ENCODE measurements at places on chromosomes 5 and 9.

DNA sequence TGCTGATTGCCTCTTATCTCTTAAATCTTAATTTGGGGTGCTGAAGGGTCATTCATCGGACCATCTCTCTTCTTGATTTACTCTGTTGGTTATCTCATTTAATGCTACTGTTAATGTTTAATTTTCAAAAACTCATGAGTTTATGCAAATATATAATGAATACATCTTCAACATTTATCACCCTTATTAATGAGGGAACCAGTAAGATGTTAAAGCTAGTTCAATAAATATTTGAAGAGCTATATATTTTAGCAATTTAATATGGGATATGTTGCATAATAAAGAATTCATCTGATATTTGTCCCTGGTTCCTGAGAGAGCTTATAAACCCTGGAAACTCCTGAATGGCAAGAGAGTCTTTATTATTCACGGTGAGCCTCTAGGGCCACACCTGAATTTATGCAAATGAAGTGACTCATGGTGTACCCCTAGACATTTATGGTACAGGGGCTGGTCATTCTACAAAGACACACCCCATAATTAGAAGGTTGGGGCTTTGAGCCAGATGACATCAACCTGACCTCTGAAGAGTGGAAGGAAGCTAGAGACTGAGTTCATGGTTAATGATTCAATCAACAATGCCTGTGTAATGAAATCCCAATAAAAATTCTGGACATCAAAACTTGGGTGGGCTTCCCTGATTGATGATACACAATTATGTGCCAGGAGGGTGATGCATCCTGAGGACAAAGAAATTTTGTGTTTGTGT lies 339.5 kb upstream of the ZNF608 start:
- DNase-seq = no peak

- no peak for DNase-seq
Observed at GRCh38 chr9:99004115-99004514, 60.4 kb downstream of the COL15A1 start.

- DNase-seq = no peak
Observed at GRCh38 chr5:88776692-88777091, 106.3 kb downstream of the MEF2C start.

GRCh38 chr5:151079838-151080612 lies 809 bp downstream of the TNIP1 start:
- DNase-seq = no peak

- DNase-seq = no peak
Observed at GRCh38 chr5:43036856-43037635, 3.1 kb downstream of the ANXA2R start.

- no peak for DNase-seq
Observed at GRCh38 chr5:169302491-169303118, 1.7 kb upstream of the SLIT3 start.

- no peak for DNase-seq
Observed at GRCh38 chr5:51832934-51833470, 449.8 kb downstream of the ISL1 start.

GRCh38 chr5:96896806-96897205 lies 20.5 kb downstream of the ERAP2 start:
- peak; percentile 62 for DNase-seq

- DNase-seq = no peak
Observed at GRCh38 chr5:60492958-60493357, 207.0 kb downstream of the DEPDC1B start.

DNA sequence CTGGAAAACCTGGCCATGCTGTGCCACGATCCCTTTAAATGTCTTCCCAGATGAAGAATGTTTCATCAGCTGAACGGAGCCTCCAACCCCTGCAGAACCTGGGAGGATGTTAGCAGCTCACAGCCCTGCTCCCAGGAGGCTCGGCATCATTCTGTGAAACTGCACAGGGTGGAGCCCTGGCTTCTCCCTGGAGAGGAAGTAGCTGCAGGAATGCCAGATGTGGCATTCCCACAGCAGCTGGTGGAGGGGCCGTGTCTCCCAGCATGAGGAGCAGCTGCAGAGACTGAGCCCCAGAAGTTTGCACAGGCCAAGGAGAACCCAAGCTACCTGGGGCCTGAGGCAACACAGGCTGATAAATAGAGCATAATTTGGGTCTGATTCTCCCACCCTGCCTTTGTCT lies 165.8 kb upstream of the MAP3K1 start:
- no peak for DNase-seq

DNA sequence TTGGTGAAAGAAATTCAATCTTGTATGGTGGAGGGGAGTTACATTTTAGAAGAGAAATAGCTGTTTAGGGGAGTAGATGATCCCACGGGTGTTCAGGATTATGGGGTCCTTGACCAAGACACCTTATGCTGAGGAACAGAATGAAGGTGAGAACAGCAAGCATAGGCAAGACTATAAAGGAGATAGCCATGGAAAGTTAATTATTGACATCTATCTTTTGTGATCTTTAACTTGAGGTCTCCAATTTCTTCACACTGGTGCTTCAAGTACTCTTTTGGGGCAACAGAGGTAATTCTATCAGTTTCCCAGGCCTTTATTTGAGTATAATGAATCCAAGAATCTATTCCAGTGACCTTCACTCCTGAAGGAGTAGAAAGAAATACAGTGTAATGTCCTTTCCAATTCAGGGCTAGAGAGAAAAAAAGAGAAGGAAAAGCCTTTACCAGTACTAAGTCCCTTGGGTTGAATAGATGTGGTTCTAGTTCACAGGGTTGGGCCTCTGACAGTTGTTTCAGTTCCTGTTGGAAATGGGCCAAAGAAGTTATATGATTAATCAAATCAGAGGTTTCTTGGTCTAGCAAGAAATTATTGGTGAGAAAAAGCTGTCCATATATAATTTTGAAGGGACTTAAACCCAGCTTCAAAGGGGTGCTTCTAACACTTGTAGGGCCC lies 2104.1 kb upstream of the ACO1 start:
- no peak for DNase-seq

- DNase-seq = no peak
Observed at GRCh38 chr5:169702693-169703481, 65.8 kb downstream of the DOCK2 start.

DNA sequence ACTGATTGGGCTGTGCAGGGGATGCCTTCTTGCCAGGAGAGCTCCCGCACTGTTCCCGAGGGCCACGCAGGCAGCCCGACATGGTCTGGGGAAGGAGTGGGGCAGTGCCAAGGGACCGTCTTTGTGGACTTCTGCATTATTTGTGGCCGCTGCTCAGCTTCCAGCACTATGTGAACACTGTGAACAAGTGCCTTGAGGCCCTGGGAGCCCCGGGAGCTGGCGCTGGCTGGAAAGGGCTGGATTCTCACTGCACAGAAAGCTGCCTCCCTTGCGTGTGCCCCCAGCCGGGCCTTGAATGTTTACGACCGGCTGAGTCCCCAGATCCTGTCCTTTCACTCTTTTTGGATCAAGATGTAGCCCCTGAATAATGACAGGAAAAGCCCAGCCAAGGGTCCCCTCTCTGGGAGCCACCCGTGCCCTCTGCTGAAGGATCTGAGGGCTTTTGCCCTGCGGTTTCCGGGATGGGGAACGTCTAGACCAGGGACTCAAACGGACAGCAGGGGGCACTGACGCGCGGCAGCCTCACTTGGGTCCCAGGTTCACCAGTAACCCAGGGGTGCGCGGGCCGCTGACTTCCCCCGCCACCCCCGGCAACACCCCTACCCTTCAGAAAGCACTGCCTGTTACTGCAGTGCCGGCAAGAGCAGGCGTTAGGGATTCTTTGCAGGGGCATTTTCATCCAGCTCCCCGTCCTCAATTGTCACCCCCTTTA lies 98.9 kb upstream of the FCN2 start:
- DNase-seq = no peak

GRCh38 chr5:103458497-103459040 lies 104.0 kb downstream of the NUDT12 start:
- DNase-seq = no peak

DNA sequence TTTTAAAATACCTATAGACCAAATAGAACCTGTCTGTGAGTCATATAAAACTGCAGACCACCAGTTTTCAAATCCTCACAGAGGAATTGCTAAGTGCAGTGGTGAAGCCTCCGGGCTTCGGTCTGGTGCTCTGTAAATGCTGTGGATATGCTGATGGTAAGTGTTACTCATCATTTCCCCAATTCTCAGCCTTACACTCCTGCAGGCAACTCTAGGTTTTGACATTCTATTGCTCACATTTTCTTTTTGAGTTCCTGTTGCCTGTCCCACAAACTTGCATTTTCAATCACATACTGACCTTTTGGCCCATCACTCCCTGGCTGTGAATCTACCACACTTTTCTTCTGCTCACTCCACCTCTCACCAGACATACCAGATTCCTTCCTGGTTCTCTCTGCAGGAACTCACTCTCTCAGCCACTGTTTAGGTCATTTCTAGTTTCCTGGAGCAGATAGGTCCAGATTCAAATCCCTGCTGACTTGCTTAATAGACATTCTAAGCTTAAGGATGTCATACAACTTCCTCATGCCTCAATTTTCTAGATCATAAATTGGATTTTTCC lies 192.9 kb downstream of the RAB3C start:
- DNase-seq = no peak

GRCh38 chr9:124758061-124758460 lies 13.1 kb downstream of the NR6A1 start:
- DNase-seq = peak; percentile 28

Measured in SIG-M5 (cell line).